Hematopoietic multipotent progenitor cell treated with erythropoietin and hydrocortisone succinate and interleukin-3 and kit ligand, for 4 days (in vitro differentiated cells): ENCODE measurements at places on chromosomes 7 and 10.

DNA sequence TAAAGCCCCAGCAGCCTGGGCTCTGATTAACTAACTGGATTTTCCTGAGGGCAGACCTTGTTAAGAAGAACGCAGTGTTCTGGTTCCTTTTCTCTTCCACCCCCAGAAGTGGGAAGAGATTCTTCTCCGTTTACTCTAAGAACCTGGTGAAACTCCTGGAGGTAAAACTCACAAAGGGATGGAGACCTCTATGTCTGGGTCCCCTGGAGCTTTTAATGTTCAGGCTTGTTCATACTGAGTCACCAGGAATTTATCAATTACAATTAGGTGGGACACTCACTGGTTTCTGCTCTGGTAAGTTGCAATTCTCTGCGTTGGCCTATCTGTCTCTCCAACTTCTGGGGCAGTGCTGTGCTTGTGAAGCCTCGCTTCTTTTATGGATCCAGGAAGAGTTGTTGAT lies 73.3 kb upstream of the CACNB2 start:
- DNase-seq = no peak

DNA sequence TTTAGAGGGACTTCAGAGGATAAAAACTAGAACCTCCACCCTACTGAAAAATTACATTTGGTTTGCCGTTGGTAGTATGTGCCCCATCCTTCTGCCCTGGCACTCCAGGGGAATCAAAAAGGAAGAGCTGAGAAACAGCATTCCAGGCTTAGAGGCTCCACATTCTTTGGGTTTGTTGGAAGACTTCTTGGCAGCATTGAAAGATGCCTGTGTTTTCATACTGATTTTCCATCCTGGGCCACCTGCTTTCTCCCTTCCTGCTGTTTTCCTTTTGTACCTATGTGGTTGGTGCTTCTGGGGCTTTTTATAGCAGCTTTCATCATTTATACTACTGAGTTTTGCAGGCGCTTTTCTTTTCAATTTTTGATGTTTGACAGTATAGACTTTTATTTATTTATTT lies 61.7 kb downstream of the AUTS2 start:
- no peak for DNase-seq

DNA sequence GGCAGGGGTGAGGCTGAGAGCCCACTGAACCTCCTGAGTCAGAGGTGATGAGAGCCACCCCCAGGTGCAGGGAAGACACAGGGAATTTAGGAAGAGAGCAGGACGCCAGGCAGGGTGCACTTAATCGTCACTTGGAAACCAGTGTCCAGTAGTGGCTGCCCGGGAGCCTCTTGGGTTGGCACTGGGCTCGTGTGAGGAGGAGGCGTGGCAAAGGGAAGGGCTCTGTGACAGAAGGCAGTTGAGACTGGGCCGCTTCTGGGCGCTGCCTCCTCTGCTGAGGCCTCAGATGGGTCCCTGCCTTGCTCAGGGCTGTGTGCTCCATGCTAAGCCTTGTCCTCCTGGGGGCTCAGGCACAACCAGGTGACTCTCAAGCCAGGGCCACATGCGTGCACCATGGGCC lies 13.3 kb downstream of the RET start:
- no peak for DNase-seq

DNA sequence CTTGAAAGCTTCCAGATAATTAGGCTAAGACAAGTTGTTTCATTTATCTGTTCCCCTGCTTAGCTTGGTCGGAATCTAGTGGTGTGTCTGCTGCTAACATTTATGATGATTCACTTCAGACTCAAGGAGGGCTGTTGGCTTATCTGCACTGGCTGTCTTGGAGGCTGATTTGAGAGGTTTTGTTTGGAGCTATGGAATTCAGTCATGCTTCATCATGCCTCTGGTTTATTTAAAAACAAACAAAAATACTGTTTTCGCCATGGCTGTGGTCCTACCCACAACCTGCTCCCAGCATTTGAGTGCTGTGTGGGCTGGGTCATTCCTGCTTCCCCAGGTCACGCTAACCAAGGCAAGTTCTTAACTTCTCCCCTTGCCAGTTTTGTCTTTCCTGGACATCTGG lies 11.7 kb upstream of the ARPC1B start:
- DNase-seq = no peak

DNA sequence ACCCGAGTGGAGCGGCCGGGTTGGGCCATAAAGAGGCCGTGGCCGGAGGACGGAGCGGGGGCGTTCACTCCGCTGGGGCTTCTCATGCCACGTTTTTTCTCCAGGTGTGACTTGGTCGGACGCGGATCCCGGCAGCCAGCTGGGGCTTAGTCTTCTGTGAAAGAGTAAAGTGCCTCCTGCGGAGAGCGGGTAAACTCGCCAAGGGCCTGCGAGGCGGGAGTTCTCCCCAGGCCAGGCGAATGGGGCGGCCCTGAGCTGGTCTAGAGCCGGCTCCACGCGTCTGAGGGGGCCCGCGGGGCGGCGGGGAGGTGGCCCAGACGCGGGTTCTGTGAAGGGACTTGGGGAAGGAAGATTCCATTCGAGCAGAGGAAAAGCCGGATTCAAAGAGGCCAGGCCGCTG lies 86.3 kb upstream of the VIPR2 start:
- no peak for DNase-seq

DNA sequence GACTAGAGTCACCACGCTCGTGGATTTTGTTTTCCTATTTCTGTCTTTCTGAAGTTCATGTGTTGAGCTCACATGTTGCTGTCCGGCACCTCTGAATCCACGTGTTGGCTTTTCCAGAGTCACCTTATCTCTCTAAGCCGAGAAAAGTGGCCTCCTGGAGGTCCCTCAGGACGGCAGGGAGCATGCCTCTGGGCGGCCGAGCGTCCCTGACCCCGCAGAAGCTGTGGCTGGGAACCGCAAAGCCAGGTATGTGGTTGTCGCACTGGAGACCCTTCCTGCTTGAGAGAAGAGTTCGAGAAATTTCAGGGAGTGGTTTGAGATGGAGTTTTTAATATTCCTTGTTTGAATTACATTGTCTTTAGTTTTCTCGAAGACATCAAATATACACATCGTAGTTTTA lies 12.6 kb downstream of the IQCE start:
- DNase-seq = no peak

DNA sequence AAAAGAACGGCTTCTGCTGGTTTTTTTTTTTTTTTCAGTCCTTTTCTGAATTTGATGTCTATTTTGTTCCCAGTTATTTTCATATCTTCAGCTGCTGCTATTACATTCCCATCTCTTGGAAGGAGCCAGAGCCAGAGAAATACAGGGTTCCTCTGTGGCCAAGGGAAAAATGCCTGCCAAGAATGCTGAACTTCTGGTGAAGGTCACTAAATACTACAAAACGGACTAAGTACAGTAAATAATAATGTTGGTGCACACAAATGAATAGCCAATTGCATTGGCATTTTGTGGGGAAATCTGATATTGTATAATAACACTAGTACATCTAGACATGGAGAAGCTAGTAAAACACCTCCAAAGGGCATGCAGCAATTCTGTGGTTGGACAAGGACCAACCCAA lies 56.3 kb upstream of the ZEB1 start:
- no peak for DNase-seq

- DNase-seq = no peak
Measured at GRCh38 chr7:81195033-81195432, 276.2 kb upstream of the SEMA3C start.

DNA sequence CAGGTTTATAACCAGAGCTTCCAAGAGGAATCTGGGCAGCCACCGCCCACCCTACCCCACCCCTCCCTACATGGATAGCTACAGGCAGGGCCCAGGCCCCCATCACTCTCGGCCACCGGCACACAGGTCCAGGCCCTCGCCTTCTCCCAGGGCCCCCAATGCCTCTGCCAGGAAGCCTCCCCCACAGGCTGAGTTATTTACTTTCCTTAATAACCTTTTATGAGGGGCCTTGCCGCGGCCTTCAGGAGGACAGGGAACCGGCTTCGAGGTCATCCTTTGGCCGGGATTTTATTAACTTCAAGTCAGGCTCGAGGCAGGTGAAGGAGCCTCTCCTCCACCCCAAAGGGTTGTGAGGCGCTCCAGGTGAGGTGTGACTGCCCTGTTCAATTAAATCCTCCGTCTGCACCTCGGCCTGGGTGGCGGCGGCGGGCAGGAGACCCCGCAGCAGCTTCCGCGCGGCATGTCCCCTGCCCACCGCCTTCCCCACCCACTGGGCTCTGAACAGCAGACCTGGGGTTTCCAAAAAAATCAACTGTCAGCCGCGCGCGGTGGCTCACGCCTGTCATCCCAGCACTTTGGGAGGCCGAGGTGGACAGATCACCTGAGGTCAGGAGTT lies 106.5 kb downstream of the MICALL2 start:
- DNase-seq = no peak

DNA sequence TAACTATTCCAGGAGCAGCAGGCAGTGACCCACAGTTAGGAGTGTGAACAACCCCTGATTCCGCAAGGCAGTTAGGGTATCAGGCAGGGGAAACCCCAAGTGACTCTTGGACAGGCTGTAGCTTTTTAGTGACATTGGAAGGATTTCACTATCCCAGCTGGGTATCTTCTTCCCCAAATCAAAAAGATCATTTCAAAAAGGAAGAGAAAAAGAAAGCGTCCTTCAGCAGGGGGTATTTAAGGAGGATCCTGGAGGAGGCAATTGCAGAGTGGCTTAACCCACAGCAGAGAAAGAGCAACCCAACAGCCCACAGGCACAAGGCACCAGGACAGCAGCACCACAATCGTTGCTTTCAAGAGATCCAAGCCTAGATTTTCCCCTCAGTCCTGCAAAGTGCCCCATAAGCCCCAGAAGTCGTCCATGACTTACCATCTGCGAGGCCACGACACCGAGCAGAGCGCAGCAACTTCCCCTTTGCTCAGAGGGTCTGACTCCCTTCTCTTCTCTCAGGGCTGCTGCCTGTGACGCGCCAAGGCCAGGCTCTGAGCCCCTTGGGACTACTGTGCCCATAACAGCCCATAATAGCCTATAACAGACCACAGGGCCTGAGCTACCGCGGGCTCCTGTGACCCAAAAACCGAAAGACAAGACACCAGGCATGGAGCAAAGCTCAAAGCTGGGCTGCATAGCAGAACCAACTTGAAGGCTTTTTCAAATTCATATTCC lies 19.8 kb downstream of the PIK3AP1 start:
- peak; percentile 85 for DNase-seq
